ENCODE measurements at places on chromosomes 3 and 15.

DNA sequence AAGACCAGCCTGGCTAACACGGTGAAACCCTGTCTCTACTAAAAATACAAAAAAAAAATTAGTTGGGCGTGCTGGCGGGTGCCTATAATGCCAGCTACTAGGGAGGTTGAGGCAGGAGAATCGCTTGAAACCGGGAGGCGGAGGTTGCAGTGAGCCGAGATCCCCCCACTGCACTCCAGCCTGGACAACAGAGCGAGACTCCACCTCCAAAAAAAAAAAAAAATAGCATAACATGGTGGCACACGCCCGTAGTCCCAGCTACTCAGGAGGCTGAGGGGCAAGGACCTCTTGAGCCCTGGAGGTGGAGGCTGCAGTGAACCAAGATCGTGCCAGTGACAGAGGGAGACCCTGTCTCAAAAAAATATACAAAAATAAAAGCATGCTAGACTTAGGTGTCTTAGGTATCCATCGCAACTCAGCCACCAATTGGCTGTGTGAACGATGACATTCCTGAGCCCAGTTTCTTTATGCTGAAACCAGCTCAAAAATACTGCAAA, 6.2 kb downstream of the PLCH1 start:
- no peak for DNase-seq

DNA sequence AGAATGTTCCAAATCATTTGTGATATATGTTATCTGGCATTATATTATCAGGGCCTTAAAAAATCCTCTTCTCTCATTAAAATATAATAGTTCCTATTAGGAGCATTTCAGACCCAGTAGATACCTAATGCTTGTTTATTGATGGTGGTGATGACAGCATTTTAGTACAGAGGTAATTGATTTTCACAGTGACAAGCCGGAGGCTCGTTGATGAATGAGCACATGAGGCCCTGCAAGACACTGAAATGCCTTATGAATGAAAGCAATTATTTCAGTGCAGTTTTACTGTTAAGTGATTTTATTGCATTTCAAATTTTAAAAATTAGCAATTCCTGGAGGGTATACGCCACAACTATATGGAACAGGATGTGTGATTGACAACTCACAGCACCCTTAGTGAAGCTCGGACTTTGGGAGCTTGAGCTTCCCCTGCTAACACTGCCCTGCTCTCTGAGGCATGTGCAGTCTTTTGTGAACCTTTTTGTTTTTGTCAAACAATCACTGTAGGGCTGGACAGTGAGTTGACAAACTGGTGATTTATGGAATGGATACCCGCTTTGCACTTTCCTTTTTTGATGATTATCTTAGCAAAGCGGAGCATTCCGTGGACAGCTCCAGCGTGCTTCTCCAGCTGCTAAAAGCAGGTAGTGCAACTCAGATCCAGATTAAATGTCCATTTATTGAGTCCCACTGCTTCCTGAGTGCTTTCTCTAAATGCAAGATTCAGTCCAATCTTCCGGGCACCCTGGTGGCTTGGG, 187.0 kb upstream of the ATP10A start:
- DNase-seq, result no peak

GRCh38 chr3:45985532-45986302, 9.9 kb downstream of the FYCO1 start:
- DNase-seq, result peak; percentile 75

GRCh38 chr15:85026304-85027032, 44.8 kb downstream of the PDE8A start:
- no peak for DNase-seq

DNA sequence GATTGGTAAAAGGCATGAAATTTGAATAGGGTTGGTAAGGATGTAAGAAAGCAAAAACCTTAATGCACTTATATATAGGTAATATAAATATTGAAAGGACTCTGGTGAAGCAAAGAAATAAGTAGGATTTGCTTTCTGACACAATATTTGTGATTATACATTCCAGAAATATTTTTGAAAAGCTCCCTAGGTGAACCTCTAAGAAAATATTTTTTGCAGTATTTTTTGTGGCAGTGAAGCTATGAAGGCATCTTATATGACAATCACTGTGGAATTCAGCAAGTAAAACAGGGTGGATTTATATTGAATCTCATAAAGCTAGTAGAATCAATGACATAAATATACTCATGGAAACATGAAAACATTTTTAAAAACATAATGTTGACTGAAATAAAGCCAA, 119.6 kb upstream of the EPHA3 start:
- no peak for DNase-seq

DNA sequence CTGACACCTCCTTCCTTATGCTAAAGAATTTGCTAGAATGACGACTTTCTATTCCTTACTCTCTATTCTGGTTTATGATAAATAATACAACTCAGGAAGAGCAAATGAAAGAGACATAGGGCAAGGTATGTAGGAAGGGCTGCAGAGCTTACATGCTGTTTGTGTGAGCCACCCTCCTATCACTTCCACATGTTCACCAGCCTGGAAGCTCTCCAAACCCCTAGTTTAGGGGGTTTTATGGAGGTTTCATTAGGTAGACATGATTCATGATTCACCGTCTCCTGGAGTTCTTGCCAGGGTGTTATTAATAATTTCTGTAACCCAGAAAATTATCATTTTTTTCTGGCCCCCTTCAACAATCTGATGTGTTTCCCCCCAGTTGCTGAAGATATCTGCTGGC, 172.1 kb upstream of the COL8A1 start:
- no peak for DNase-seq

DNA sequence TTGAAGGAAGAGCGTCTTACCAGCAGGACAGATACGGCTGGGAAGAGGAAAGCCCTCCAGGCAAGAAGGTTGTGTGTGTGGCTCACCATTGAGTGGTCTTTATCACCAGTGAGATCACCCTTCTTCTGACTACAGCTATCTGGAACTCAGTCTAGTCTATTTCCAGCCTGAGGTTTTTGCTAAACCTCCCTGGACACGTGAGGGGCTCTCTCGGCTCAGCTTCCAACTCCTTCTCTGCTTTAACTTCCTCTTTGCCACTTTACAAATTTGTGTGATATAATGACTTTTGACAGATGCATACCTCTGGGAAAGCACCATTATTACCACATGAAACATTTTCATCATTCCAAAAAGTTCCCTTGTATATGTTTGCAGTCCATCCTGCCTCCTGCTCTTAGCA, 15.3 kb upstream of the ROPN1 start:
- peak; percentile 45 for DNase-seq

- peak; percentile 74 for DNase-seq
These were observed 1.3 kb downstream of the ELL3 start for GRCh38 chr15:43775411-43775965.

DNA sequence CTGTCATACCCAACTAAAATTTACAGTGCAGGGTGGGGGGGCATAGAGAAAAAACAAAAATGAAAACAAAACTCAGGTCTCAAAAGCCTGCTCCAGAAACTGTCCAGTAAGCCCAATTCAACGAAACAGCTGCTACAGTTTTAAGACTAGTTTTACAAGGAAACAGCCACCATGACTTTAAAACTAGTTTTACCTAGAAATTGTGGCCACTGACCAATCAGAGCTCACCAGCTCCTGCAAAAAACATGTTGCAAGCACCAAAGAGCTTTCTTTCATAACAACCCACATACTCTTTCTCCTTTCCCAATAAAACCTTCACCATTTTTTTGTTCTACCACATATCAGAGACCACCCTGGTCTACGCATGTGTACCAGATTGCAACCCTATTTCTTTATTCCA, 7.3 kb upstream of the CFAP91 start:
- peak; percentile 30 for DNase-seq

GRCh38 chr15:61158504-61159407, 70.3 kb downstream of the RORA start:
- peak; percentile 5 for DNase-seq

GRCh38 chr3:133455960-133456359, 56.1 kb downstream of the BFSP2 start:
- no peak for DNase-seq

- no peak for DNase-seq
These were observed 6.7 kb upstream of the CALML4 start for GRCh38 chr15:68211656-68212320.

GRCh38 chr3:190070622-190071347, 49.9 kb downstream of the P3H2 start:
- no peak for DNase-seq

- no peak for DNase-seq
These were observed 130.1 kb downstream of the SRGAP3 start for GRCh38 chr3:9119331-9119730.

DNA sequence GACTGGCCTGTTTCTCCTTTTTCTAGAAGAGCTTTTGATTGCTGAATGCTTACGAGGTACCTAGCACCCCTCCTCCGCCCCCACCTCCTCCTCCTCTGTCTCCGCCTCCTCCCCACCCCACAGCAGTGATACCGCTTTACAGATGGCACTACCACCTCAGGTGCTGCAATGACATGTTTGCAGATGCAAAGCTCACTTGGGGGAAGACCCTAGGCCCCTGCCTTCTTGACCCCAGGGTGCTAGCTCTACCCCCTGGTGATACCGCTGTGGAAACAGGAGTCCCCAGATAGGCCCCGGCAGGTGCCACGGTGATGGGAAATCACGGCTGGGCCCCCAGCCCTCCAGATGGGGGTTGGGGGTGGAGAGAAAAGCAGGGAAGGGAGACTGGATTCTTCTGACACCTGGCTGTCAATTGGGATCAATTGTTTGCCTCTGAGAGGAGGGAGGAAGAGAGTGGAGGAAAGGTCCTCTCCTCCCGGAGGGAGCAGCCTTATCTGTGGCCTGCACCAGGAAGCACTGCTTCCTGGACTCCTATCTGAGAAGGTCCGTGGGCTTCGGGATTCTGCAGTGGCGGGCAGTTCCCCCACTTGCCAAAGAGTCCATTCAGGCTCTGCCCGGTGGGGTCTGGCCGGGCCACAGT, 37.6 kb downstream of the DNASE1L3 start:
- DNase-seq, result no peak

GRCh38 chr3:133722935-133723334, 23.3 kb upstream of the TF start:
- DNase-seq, result no peak

DNA sequence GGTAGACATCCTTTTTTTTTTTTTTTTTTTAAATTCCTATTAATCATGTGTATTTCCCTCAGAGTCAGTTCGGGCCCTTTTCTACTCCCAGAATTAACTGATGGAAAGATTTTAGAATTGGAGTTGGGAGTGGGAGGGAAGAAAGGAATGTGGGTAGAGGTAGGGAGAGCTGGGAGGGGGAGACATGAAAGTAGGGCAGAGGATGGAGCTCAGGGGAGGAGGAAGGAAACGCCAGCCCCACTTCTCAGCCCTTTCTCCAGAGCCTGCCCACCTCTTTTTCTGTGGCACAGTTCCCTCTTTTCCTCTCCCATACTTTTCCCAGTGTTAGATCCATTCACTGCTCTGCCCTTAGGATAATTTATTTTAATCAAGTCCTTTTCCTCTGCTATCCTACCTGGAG, 129.4 kb downstream of the VPS8 start:
- no peak for DNase-seq

DNA sequence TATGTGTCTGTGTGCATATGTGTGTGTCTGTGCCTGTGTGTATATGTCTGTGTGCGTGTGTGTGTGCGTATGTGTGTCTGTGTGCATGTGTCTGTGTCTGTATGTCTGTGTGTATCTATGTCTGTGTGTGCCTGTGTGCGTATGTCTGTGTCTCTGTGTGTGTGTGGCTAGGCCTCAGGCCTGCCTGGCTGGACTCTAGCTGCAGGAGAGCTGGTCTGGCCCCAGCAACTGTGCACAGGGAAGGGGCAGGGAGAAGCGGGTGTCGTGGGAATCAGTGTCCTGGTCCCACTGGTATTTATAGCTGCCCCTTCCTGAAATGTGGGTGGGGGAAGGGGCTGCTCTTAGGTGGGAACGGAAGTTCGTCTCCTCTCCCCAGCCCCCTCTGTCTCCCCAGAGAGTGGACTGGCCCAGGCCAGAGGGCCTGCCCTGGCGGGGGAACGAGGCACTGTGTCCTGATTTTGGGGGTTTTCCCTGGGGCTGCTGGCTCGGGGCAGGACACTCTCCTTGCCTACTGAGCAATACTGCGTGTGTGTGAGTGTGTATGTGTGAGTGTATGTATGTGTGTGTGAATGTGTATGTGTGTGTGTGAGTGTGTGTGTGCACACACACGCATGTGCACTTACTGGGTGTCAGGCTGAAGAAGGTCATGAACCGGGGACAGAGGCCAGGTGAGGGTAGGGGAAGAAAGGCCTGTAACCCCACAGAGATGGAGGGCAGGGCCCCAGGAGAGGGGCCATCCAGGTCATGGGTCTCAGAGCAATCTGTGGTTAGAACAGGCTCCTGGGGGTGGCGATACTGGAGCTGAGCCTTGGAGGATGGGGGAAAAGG, 6.6 kb downstream of the CSPG4 start:
- no peak for DNase-seq

GRCh38 chr3:145959457-145960088, 201.4 kb downstream of the PLOD2 start:
- no peak for DNase-seq

GRCh38 chr3:46566040-46566641, at the start of gene LRRC2:
TSS of gene LRRC2 (minus strand) at chr3:46566302. CDS start at chr3:46551591, 14,711 bp downstream.
- peak; percentile 81 for DNase-seq

DNA sequence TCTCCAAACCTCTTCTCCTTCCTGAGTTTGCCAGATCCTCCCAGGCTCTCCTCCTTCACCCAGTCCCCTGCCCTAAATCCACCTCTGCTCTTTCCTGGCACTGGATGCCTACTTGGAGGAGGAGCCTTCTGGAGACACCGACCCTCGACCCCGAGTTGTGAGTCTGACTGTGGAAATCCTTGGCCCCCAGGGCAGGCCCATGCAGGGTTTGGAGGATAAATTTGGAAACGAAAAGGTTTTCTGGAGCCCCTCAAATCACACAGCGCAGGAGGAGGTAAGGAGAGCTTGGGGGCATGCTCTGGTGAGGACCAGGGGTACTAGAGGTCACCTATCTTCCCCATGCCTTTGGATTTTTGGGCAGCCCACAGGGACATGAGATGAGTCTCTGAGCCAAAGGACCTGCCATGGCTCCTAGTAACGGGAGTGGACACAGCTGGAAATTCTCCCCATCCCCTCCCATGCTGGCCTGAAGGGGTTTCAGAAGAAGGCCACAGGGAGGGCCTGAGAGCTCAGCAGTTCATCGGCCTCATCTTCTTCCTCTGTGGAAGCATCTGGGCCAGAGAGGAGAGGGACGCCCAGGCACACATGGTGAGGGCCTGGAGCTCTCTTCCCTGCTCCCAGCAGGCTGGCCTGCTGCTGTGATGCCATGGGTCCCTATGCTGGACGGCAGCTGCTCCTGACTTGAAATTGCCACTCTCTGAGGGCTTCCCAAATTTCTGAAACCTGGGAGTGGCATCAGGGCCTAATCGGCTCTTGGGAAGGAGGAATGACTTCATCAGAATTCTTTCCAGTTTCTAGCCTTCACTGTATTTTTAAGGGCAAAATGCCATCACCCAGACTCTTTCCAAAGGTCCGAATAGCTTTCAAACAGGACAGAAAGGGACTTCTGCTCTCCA, 68.6 kb upstream of the ITGA11 start:
- peak; percentile 39 for DNase-seq

All from GM23248 (cell line).